ENCODE measurements at places on chromosomes 2 and 18.

GRCh38 chr18:23574611-23575308 is 11.5 kb downstream of the NPC1 start:
- DNase-seq: no peak

DNA sequence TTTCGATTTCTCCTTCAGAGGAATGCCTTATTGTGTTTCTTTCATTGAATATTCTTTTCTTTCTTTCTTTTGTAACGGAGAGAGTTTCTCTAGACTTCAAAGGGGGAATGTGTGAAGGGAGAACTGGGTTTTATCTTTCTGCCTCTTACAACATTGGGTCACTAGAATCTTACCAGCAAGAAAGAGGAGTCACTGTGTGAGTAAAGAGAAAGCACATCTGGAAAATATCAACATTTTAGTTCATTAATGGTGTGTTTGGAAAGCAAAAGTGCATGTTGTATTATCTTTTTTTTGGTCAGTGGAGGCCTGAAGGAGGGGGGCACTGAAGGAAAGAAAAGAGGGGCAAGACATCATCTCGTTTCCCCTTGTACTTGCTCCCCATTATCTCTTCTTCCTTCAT is 86.6 kb upstream of the THOC1 start:
- DNase-seq: no peak

- DNase-seq: no peak
These were observed 105.4 kb upstream of the PIK3C3 start for GRCh38 chr18:41849632-41850031.

GRCh38 chr2:72003124-72003523 is 144.5 kb downstream of the CYP26B1 start:
- no peak for DNase-seq

- DNase-seq: no peak
These were observed 624.7 kb downstream of the LRP1B start for GRCh38 chr2:141506135-141506534.

DNA sequence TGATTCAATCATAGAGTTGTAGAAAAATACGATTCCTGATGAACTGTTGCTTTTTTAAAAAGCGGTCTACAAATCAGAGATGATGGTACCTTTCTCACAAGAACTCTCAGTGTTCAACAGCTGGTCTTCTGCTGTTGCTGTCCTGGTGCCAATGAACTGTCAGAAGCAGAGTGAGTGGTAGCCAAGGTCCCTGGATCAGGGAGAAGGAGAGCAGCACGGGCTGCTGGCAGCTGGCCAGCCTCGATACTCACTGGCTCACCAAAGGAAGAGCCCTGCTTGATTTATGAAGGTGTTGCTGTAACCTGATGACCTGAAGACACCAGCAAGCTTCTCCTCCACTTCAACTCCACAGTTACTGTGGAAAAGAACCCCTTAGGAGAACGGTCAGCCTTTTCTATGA is 300.8 kb upstream of the SOX11 start:
- no peak for DNase-seq

GRCh38 chr2:3404349-3404894 is 24.9 kb downstream of the TRAPPC12 start:
- DNase-seq: no peak

- DNase-seq: no peak
These were observed 36.5 kb downstream of the PSMD14 start for GRCh38 chr2:161344692-161345091.

GRCh38 chr2:18455236-18455862 is 105.1 kb downstream of the RDH14 start:
- DNase-seq: no peak

DNA sequence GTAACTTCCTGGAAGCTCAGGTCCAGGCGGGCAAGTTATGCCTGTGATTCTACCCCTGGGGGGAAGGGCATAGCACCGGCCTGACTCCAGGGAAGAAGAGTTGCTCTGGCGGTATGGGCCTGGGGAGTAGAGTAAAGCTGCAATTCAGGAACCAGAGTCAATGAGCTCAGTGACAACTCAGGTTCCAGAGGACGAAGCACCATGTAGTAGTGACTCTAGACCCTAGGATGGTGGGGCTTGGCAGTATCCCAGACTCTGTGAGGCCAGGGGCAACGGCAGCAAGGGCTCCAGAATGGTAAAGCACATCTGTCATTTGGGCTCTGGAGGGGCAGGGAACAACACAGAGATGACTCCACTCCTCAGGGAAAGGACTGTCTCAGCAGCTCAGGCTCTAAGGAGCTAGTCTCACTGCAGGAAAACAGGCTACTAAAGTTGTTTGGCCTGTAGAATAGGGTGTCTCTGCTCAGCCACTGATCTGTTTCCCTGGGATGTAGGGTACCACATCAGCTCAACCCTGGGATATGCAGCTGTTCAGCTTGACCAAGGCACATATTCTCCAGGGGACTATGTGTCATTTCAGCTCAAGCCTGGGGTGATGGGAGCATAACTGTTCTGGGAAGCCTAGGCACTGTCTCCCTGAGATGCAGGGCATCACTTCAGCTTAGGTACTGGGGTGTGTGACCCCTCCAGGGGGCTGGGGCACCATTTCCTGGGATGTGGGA is 36.2 kb upstream of the RHOB start:
- no peak for DNase-seq

DNA sequence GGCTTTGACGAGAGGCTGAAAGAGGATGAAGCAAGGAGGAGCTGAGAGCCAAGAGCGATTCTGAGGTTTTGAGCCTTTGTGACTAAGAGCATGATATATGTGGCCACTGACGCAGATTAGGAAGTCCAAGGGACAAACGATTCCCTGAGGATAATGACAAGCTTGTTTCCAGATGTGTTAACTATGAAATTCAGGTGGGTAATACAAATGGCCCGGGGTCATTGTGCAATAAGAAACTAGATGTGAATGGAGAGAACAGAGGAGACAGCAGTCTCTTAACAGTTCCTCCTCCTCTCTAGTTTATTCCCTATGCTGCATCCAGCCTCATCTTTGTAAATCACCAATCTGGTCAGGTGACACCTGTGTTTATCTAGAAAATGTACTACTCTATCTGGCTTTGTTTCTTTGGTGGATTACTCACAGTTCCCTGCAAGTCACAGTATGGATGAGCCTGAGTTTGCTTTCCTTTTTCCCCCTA is 84.2 kb downstream of the SOCS6 start:
- DNase-seq: no peak

DNA sequence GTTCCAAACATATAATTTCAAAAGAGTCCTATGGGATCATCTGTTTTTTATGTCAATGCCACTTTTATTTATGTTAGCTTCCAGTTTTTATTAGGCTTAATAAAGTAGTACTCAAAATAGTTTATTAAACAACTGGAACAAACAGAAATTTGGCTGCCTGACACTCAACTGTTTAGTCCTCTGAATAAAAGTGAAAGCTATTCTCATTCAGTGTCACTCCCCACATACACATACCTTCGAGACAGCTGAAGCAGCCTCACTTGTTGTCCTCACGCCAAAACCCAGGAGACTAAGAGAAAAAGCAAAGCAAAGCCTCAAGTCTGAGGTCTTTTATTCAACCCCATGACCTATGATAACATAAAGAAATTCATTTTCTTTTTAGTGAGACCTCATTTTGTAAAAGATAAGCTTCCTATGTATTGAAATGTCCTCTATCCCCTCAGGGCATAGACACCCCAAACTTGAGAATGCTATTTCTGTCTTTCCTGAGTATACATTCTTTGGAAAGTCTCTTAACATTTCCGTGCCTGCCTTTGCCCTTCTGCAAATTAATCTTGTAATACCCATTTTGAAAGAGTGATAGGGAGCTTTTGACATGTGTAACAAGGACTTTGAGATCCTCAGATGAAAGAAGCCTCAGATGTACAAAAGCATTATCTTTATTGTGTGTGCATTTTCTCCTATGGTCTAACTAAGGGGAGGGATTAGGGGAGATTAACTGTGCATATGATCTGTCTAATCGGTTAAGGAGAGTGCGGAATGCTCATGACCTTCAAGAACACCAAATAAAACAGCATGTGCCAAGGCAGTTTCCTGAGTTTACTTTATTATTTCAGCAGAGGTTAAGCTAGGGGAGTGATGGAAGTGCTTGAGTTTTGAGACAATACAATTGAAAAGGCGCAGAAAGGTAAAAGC is 1523.7 kb upstream of the PIK3C3 start:
- no peak for DNase-seq

DNA sequence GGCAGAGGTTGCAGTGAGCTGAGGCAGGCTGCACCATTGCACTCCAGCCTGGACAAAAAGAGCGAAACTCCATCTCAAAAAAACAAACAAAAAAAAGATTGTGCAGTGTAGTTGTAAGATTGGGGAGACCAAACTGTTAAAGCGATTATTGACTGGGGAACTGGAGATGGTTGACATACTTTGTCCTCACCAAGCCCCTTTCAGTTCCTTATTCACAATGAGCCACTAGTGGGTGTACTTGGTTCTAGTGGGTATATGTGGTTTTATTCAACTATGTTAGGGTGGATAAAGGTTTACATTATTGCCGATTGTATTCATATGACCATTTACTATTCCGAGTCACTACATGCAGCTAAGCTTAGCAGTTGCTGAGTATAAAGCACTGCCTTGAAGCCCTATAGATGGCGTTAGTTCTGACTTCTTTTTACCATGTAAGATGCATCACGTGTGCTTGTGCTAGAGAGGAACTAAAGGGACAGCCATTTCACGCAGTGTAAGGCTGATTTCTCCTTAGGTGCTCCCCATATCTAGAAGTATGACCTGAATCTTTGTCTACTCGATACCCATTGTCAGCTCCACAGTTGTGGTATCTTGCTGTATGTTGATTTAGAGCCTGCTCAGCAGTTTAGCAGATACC is 12.1 kb downstream of the EIF4E2 start:
- DNase-seq: no peak

- no peak for DNase-seq
These were observed 149.2 kb downstream of the ARHGAP28 start for GRCh38 chr18:6878556-6879297.

GRCh38 chr18:77250926-77251729 is 1.5 kb downstream of the GALR1 start:
- DNase-seq: no peak

DNA sequence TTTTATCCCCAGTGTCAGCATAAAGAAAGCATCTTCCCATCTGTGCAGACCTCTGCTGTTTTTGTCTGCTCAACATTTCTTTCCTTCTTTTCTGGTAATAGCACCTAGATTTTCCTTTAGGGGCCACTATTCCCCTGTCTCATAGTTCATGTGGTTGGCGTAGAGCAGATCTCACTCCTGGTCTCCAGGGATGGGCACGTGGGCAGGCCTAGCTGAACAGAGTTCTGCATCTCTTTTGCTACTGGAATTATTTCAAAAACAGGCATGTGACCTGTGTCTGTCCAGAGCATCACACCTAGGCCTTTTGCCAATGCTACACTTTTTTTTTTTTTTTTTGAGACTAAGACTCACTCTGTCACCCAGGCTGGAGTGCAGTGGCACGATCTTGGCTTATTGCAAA is 17.7 kb upstream of the ICOS start:
- DNase-seq: no peak

GRCh38 chr2:28617502-28618184 is 121.8 kb downstream of the PLB1 start:
- DNase-seq: no peak

GRCh38 chr18:57440331-57441070 is 5.3 kb downstream of the ONECUT2 start:
- no peak for DNase-seq

All from stimulated activated CD8-positive, alpha-beta memory T cell treated with anti-CD3 and anti-CD28 coated beads, Interleukin-7, amount 100 ng/mL, for 1 hour (primary cell).